ENCODE measurements at places on chromosomes 12 and 14.

- DNase-seq, result no peak
Observed at GRCh38 chr12:101954676-101955075, 77.3 kb downstream of the DRAM1 start.

DNA sequence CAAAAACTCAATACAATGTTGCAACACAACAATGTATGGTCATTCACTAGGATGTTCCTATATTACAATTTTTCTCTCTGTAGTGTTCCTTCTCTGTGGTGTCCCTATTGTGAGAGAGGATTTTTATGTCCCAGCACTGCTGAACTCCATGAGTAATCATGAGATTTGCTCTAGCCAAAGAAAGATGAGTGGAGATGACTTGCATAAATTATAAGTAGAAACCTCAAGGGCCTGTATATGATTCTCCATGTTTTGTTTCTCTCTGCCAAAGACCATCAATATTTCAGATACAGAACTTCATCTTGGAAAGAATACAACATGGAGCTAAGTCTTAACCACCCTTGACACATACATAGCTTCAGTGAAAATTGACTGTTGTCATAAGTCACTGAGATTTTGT, 579.1 kb downstream of the TMTC2 start:
- no peak for DNase-seq

DNA sequence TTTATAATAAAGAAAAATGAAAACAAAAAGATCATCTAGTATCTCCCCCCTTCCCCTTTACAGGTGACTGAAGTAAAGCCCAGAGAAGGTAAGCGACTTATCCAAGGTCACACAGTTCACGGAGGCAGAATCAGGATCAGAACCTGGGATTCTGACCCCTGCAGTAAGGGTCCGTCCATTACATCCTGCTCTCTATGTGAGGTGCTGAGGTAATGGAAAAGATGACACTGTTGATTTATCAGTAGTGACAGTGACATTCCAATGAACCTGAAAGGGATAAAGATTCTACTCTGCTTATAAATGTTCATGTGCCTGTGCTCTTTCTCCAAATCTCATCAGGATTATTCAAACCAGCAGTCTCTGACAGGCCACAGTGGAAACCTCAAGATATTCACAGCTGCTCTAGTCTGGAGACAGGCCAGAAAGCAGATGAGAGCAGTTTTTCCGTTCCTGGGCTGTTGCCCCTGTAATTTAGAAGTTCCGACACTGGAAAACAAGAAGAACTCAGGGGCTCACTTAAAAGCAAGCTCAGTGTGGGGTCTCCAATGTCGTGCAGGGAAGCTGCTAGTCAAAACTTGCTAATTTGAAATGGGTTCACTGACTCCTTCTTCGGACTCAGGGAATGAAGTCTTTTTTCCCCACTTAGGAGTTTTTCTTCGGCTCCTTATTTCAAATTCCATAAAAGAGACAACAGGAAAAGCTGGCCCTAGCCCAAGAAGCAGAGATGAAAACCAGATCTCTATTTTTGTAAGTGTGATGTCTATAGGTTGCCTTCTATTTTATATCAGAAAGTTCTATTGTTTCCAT, 131.8 kb upstream of the EEA1 start:
- no peak for DNase-seq

- no peak for DNase-seq
Observed at GRCh38 chr14:48703728-48704467, 882.3 kb downstream of the RPS29 start.

Measured in GM12892 (cell line).